GM03348 (cell line): ENCODE measurements at places on chromosomes 5 and 9.
A peak's percentile ranks its signal among the peaks of the same experiment; 100 is the strongest.

GRCh38 chr5:38978036-38978435 is 96.2 kb downstream of the RICTOR start:
- no peak for DNase-seq

DNA sequence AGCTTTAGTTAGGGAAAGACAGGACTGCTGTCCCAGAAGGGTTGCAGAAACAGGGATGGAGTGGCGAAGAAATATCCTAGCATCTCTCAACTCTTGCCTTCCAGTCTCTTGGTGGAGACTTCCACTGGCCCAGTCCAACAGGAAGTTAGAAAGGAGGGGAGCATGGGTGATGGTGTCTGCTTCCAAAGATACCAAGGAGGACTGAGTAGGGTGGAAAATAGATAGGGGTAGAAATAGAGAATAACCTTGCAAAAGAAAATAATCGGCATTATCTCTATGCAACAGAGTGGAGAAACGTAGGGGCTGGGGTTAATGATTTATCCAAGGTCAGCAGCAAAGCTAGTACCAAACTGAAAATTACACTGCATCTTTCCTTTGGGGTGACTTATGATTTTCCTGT is 242.3 kb downstream of the PSAT1 start:
- DNase-seq: no peak

DNA sequence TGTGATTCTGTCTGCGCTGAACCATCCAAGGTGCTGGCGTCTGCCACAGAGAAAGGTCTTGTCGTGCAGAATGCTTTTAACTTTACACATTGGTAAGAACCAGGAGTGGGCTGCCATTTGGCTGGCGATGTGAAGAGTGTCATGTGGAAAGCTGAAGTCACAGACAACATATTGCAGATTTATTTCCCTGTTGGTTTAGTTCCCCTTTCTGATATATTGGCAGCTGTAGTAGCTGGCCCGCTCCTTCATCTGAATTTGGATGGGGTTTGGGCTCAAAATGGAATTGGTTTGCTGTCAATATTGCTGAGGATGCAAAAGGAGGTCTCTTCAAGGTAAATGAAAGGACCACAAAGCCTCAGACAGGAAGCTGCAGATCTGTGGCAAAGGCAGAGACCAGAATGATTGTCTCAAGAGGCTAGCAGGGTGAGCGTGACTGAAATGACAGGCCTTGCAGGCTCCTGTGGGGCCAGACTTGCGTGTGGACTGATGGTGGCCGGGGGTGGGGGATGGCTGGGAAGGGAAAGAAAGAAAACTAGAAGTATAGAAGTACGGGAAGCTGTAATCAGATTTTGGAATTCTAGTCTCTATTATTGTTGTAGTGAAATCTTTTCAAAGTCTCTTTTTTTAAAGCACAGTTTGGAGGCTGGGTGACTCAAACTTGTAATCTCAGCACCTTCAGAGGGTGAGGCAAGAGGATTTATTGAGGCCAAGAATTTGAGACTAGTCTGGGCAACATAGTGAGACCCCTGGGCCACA is 25.1 kb upstream of the CD180 start:
- DNase-seq: no peak

GRCh38 chr5:134459010-134459403 is 47.3 kb upstream of the CDKN2AIPNL start:
- no peak for DNase-seq

- DNase-seq: peak; percentile 54
Measured at GRCh38 chr9:124399323-124399967, 15.8 kb downstream of the PSMB7 start.

GRCh38 chr5:29960323-29960722 is 1233.2 kb upstream of the CDH6 start:
- no peak for DNase-seq

GRCh38 chr5:78718824-78719223 is 70.3 kb upstream of the LHFPL2 start:
- DNase-seq: no peak

DNA sequence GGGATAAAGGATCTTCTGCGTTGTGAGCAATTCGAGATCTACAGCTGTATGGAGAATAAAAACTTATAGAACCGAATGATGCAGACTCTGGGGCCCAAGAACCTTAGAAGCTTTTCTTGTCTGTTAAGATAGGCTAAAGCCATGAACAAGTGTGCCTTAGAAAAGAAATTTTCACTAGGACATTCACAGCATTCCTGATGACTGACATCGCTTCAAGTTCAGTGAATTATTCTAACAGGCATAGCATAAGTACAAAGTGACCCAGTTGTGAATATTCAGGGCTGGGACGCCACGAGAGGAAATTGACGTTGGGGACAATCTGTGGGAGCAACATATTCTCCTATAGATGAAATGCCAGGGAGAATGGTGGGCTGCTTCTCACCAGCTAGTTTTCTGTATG is 32.0 kb upstream of the PANK3 start:
- DNase-seq: no peak

- DNase-seq: no peak
Measured at GRCh38 chr5:139755892-139756671, 39.5 kb upstream of the PSD2 start.

DNA sequence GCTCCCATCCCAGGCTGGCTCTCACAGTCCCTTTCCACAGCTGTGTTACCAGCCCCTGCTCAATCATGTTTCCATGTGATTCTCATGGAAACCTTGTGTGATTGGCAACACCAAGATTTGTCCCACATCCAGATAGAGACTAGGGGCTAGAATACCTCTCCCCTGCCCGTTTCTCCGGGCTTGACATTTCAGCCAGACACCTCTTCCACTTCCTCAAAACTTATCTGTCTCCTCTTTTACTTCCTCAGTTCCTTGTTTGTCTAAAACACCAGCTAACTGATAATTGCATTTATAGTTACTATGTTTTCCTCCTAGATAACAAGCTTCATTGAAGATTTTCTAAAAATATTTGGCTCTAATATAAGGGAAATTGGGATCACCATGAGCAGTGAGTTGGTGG is 16.6 kb upstream of the KCNMB1 start:
- DNase-seq: no peak

DNA sequence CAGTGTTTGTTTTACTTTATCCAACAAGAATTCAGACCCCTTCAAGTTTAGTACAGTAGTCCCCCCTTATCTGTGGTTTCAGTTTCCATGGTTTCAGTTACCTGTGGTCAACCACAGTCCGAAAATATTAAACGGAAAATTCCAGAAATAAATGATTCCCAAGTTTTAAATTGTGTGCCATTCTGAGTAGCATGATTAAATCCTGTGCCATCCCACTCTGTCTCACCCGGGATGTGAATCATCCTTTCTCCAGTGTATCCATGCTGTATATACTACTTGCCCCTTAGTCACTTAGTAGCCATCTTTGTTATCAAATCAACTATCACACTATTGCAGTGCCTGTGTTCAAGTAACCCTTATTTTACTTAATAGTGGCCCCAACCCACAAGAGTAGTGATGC is 153.8 kb upstream of the RASA1 start:
- DNase-seq: peak; percentile 58

GRCh38 chr5:84202136-84202535 is 182.5 kb downstream of the EDIL3 start:
- no peak for DNase-seq

- no peak for DNase-seq
Measured at GRCh38 chr5:159166416-159166815, 42.9 kb downstream of the RNF145 start.

GRCh38 chr5:610011-610743 is 2.0 kb upstream of the CEP72 start:
- DNase-seq: no peak

DNA sequence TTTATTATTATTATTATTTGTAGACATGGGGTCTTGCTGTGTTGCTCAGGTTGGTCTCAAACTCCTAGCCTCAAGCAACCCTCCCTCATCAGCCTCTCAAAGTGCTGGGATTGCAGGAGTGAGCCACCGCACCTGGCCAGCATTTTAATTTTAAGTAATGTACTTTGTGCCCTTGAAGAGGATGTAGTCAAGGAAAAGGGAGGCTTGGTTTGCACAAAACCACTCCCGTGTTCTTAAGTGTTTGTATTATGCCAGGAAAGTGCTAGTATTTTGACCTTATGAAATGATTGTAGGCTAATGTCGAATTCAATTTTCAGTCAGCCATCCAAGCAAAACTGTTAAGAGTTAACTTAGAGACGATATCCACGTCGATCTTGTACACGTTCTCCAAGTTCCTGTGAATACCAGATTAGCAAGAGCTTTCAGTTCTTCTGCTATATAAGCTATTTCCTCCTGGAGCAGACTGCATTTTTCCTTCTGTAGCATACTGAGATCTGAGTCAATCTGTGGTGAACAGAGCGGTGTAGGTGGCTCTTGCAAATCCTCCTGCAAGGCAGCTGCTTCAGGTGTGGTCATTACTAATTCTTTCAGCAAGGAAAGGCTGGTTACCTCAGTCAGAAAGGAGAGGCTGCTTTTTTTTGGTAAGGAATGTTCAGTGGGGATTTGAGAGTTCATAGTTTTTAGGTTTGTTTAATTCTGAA is 23.7 kb downstream of the CCDC171 start:
- no peak for DNase-seq

DNA sequence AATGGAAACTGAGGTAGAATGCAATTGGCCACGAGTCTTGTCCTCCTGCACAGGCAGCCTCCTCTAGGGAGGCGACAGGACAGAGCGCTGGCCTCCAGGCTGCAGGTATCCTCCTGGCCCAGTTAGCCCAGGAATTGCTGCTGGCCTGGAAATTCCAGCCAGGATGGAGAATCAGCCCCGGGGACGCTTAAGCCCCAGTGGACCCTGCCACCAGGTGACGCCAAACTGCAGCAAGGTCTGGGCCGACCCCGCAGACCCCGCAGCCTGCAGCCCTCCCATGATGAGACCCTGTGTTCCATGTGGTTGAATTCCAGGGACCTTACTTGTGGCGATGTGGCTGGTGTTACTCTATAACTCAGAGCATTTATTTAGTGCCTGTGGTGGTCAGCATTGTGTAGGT is 7.3 kb downstream of the CACFD1 start:
- DNase-seq: no peak

- no peak for DNase-seq
Measured at GRCh38 chr5:129120158-129120581, 25.6 kb downstream of the ISOC1 start.

DNA sequence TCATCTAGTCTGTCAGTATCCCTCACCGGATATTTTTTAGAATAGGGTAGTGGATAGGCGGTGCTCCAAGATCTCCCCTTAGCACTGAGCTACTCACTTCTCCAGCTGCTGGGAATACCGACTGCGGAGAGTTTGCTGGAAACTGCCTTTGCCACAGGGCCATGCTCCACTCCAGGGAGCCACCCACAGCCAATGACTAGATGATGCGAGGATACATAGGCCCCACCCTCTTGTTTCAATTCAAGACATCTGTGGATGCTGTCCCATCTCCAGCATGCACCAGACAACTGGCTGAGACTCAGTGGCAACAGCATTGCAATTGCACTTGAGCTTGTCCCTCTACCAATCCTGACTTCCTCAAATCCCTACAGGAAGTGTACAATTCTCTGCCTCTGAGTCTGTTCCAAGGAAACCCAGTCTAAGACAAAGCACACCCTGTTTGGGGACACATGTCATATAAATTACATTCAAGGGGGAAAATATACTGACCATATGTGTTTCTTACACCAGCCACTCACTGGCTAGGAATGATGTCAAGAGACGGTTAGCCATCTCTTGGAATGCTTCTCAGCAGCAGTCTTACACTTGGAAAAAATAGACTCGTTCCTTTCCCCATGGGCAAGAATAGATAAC is 312.6 kb upstream of the KIF2A start:
- DNase-seq: peak; percentile 20

GRCh38 chr5:112576298-112576925 is 157.3 kb upstream of the EPB41L4A start:
- peak; percentile 14 for DNase-seq

GRCh38 chr5:59025734-59026133 is 442.9 kb downstream of the RAB3C start:
- DNase-seq: no peak

DNA sequence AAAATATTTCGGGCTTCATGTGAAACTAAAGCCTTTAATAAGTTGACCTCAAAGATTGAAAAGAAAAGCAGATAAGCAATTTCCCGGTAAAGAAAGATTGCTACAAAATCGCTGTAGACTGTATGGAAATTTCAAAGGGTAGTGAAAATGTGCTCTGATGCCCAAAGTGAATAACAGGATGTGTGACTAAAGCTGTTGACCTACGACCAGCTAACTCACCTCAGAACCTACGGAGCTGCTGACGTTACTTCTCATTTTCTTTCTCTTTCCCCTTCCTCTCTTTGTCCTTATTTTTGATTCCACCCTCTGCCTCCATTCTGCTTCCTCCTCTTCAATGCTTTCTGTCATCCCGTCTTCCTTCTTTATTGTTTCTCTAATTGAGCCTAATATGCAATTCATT is 103.2 kb downstream of the PDE4D start:
- no peak for DNase-seq

DNA sequence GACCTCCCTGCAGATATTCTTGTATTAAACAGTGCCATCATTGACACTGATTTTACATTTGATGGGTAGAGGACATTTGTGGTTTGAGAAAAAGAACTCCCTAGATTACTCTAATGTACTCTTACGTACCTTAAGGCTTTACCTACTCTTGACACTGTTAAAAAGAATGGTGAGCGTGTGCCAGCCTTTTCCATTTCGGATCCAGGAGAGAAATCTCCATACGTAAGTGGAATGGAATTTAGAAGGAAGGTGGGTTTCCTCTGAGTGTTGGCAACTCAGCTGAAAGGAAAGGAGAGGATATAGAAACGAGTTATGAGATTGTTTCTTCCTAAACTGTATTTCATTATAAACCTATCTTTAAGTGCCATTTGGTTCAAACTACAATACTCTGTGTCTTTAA is 40.9 kb downstream of the TNPO1 start:
- DNase-seq: no peak

DNA sequence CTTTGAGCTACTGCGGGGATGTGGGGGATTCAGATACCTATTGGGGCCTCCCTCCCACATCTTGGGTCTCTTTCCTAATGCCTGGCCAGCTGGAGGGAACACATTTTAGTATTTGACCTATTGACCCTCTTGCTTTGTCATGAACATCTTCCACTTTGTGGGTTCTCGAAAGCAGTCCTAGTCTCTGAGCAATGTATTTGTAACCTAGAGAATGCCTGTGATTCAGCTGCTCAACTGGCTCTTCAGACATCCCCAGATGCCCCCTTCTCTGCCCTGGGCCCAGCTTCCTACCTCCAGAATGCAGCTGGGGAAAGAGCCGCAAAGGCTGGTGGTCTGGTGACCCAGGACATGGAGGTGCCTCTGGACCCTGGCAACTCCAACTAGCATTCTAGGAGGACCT is 32.2 kb downstream of the APTX start:
- DNase-seq: peak; percentile 39

- DNase-seq: no peak
Measured at GRCh38 chr5:41334221-41334620, 120.9 kb upstream of the C6 start.

DNA sequence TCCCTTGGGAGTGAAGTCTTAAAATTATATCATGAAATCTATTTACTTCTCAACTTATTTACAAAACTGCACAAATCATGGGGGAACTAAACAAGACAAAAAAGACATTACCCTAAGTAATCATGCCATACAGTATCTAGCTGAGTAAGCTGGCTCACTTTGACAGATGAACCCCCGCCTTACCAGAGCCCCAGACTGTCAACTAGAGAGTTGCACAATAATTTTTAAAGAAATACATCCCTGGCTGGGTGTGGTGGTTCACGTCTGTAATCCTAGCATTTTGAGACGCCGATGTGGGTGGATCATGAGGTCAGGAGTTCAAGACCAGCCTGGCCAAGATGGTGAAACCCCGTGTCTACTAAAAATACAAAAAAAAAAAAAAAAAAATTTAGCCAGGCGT is 62.3 kb downstream of the LPAR1 start:
- DNase-seq: no peak
